ENCODE measurements at places on chromosomes 12 and 14. TPM values are rescaled to one million over a fixed set of nuclear protein-coding genes. Genes with fewer than 3 reads are reported as not detected.

Gene CYP46A1
- polyA plus RNA-seq = 0.11 TPM

Gene FBXW8
- polyA plus RNA-seq = 4.0 TPM

DNA sequence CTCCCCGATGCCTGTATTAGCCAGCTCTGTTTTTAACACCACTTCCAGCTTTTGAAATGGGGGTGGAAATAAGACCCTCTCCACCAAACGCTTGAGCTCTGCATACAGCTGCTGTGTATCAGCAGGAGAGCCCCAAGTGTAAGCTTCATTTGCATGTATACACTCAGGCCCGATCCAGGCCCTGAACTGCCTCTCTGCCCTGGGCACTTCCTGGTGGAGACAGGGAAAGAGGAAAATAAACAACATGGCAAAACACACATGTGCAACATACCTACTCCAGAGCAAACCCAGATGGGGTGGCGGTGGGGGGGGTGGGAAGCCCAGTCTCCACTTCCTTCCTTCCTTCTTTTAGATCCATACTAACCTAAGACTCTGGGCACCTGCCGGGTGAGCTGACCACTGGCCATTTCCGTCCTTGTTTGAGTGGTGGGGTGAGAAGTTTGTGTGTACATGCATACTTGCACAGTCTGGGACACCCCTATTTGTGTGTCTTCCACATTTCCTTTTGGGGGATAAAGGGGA is 55.3 kb downstream of the RBM19 start:
- DNase-seq = no peak

DNA sequence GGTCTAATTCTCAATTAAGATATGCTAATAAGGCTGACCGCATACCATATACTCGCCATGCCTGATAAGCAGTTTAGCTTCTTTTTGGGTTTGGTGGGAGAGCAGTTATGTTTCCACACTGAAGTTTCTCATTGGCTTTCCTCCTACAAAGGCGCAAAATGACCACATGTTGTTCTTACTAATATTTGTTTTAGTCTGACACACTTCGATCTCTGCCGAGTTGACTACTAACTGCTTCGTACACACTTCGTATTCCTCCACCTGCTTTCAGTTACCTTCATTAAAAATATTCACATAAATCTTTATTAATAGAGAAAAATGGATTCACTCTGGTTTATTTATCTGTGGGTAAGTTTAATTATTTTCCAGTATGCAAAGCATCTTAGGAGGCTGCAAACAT is 41.7 kb downstream of the EMP1 start:
- DNase-seq = no peak

DNA sequence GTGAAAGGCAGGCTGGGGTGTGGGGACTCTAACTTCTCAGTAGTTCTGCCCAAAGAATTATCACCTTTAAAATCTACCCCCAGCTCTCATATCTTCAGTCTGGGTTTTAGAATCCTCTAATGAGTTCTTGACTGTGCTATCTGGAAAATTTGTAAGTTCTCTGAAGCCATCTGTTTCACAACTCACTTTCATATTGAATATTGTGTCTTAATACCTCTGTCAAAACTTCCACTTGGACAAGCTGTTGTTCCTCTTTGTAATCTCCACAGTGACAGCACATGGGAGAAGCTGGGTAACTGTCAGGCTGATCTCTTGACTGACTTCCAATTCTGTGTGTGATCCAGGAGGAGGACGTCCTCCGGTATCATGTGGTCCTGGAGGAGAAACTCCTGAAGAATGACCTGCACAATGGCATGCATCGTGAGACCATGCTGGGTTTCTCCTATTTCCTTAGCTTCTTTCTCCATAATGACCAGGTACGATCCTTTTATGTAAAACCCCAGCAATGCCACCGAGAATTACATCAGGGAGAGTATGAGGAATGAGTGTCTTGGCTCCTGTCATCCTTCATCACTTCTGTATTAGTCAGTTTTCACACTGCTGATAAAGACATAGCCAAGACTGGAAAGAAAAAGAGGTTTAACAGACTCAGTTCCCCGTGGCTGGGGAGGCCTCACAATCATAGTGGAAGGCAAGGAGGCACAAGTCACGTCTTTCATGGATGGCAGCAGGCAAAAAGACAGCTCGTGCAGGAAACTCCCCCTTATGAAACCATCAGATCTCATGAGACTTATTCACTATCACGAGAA is 111.9 kb downstream of the STAB2 start:
- peak; percentile 12 for DNase-seq

GRCh38 chr14:39853441-39853840 is 421.2 kb upstream of the FBXO33 start:
- DNase-seq = no peak

- DNase-seq = no peak
Observed at GRCh38 chr12:93581370-93581769, 8.9 kb downstream of the SOCS2 start.

Data from GM12878 (cell line).